ENCODE measurements at places on chromosomes 6 and 20.
A peak's percentile ranks its signal among the peaks of the same experiment; 100 is the strongest.

DNA sequence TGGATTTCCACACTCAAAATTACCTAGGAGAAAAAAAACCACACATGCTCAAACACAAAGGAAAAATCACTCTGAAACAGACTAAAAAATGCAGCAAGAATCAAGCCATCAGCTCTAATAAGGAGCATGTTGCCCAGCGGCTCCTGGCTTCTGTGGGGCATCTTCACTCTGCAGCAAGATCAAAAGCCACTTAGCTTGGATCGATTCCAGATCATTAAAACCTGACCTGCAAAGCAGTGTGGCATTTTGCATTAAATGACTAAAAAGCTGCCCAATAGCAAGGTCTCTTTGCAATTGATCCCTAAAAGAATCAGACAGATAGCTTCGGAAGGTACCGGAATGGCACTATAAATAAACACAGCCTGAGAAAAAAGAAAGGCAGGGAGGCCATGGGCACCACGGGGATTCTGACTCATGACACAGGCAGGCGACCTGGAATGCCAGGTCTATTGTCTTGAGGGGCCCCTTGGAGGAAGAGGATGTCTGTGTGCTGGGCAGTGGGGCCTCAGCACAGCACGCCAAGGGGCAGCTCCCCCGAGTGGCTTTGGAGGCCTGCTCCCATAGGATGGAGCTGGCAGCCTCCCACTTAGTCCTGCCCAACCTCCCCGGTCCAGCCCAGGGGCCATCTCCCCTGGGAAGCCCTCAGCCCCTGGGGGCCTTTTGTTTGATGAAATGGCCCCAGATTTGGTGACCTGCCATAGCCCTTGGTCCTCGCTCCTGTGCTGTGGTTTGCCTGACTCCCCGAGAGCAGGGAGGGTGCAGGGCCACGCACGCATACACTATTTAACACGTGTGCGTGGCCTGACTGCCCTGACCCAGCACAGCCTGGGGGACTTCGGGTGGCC, 7.6 kb downstream of the LEMD2 start:
- peak; percentile 71 for DNase-seq

DNA sequence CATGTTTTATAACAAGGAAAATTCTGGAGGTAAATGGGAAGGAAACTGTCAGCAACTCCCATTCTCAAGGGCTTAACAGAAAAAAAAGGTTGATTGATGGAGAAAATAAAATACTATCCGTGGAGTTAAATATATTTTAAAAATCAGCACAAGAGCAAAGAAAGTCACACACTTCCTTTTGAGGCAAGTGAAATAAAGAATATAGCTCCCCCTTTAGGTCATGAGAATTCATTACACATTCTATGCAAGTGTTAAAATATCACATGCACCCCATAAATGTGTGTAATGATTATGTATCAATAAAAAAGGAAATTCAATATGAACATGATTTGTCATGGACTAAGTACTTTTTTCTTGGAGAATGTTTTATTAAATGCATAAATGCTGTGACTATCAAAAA, 349.2 kb downstream of the TPBG start:
- DNase-seq = peak; percentile 4

DNA sequence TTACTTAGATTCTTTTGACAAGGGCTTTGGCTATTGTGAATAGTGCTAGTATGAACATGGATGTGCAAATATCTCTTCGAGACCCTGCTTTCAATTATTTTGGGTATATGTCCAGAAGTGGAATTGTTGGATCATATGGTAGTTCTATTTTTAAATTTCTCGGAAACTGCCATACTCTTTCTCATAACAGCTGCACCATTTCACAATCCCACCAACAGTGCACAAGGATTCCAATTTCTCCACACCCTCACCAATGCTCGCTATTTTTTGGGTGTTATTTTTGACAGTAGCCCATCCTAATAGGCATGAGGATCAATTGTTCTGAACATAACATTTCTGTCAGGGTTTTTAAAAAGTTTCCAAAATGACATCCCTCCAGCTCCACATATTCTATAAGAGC, 69.2 kb upstream of the ESR1 start:
- DNase-seq = no peak

DNA sequence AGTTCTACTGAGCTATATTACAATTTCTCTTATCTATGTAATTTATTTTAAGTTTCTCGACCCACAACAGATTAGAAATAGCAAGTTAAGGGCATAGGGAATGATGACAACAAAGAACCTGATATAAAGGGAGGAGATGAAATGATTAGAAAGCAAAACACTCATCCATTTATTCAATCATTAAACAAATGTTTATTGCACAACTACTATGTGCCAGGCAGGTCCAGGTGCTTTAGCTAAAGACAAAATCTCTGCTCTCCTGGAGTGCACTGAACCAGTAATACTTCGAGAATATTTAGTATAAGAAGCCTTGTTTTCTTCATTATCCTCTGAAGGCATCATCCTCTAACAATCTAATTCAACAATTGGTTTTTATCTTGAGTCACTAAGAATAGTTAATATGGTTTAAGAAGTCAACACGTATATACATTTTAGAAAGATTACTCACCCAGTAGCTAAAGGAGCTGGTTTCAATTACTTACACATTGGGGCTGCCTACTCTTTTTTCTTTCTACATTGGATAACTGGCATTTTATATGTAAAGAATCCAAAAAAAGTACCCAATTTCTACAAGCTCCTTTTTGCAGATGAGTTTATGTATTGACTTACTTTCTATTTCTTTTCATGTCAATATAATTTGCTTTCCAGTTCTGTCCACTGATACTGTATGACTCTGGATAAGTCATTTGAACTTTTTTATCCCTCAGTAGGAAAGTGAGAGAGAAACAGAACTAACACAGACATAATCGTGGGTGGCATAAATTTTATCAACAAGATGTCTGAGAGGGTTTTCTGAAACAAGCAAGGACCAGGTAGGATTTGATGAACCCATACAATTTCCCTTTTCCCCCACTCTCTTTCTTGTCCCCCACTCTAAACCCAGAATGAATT, 312.6 kb downstream of the CLIC5 start:
- peak; percentile 81 for DNase-seq
